Smooth muscle cell of the coronary artery (primary cell): ENCODE measurements at places on chromosomes 1 and 21. TPM values are rescaled to one million over a fixed set of nuclear protein-coding genes. Genes with fewer than 3 reads are reported as not detected.

Gene ATG4C
- total RNA-seq = 5.2 and 5.7 TPM in 2 replicates

Gene OBSCN
- total RNA-seq = 3.7 and 20.0 TPM in 2 replicates

Gene TSSK3
- total RNA-seq = 0.15 and 0.59 TPM in 2 replicates

Gene PEAR1
- total RNA-seq = 1.8 and 6.8 TPM in 2 replicates

Gene KDF1
- total RNA-seq = not detected in 2 replicates

Gene CEPT1
- total RNA-seq = 28.8 and 34.0 TPM in 2 replicates

Gene CFAP74
- not detected in 2 replicates for total RNA-seq

Gene ZNF683
- total RNA-seq = not detected in 2 replicates

Gene ADAMTS4
- 2.1 and 4.9 TPM in 2 replicates for total RNA-seq

Gene CASQ2
- total RNA-seq = under 0.01 TPM in 1 of 2 replicates, not detected in the other

Gene DNASE2B
- total RNA-seq = not detected in 2 replicates

Gene DCAF8
- total RNA-seq = 64.9 and 108 TPM in 2 replicates

Gene IGSF9
- 0.12 TPM in 1 of 2 replicates, not detected in the other for total RNA-seq
